ENCODE measurements at places on chromosomes 12 and 14. TPM values are rescaled to one million over a fixed set of nuclear protein-coding genes. Genes with fewer than 3 reads are reported as not detected.

Gene SDR9C7
- 0.41 TPM for total RNA-seq

Gene TMEM229B
- 22.4 TPM for total RNA-seq

Gene PNMA1
- total RNA-seq, result 70.5 TPM

Gene ACRBP
- 0.41 TPM for total RNA-seq

Gene PTHLH
- total RNA-seq, result not detected

Gene OTX2
- 0.41 TPM for total RNA-seq
